Natural killer cell treated with Interleukin-12 subunit alpha and Interleukin-12 subunit beta and Interleukin-15 and Interleukin-18, amount 100 ng/mL, for 72 hours (primary cell): ENCODE measurements at places on chromosomes 3 and 15. TPM values are rescaled to one million over a fixed set of nuclear protein-coding genes. Genes with fewer than 3 reads are reported as not detected.

OXTR gene
- 1.8 TPM for total RNA-seq

GCSAM gene
- 5.3 TPM for total RNA-seq

OTOL1 gene
- not detected for total RNA-seq

RARB gene
- not detected for total RNA-seq

TGM5 gene
- 0.95 TPM for total RNA-seq

SERPINI1 gene
- 4.1 TPM for total RNA-seq

MLF1 gene
- 0.67 TPM for total RNA-seq

FANCD2OS gene
- total RNA-seq = not detected

LRTM1 gene
- not detected for total RNA-seq

RBPMS2 gene
- 0.33 TPM for total RNA-seq

DTX3L gene
- total RNA-seq = 110 TPM

AGTR1 gene
- not detected for total RNA-seq

ARHGAP31 gene
- 22.5 TPM for total RNA-seq
